ENCODE measurements at places on chromosomes 16 and 17.

GRCh38 chr17:12519956-12520594 lies 145.6 kb upstream of the MYOCD start:
- DNase-seq, result peak; percentile 15

- no peak for DNase-seq
Observed at GRCh38 chr17:77794846-77795245, 163.7 kb upstream of the TNRC6C start.

DNA sequence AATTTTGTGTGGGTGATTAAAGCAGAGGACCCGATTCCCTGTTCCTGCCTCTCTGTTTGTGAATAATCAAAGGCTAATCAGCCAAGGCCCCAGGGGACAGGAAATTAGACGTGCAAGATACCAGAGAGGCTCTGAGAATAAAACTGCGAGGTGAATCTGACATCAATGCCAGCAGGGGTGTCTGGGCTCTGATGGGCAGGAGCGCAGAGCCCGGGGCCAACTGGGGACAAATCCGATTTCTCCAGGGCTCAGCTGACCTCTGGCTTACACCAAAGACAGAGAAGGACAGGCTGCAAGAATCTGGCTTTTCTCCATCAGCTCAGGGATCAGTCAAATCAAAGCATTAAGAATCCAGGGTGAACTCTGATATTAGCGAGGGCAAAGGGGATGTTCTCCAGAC lies 174.3 kb downstream of the XYLT1 start:
- DNase-seq, result no peak

- DNase-seq, result no peak
Observed at GRCh38 chr16:85348911-85349334, 236.7 kb upstream of the CIBAR2 start.

- DNase-seq, result no peak
Observed at GRCh38 chr17:38571833-38572668, 33.7 kb downstream of the SRCIN1 start.

DNA sequence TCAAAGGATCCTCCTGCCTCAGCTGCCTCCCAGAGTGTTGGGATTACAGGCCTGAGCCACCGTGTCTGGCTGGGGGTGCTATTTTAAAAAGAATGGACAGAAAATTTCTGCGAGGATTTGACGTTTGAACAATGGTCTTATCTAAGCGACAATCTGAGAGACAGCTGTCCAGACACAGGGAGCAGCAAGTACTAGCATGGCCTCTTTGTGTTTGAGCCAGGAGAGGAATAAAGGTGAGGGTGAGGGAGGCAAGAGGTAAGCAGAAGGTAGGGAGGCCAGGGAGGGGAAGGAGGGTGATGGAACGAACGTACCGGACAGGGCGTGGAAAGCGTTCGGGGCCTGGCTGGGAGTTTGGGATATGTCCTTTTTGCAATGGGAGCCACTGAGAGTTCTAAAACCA lies 59.2 kb downstream of the PITPNC1 start:
- DNase-seq, result no peak

GRCh38 chr17:48056246-48056745 lies 8.1 kb downstream of the NFE2L1 start:
- DNase-seq, result no peak

GRCh38 chr17:31549121-31549524 lies 157.6 kb downstream of the RAB11FIP4 start:
- DNase-seq, result no peak

DNA sequence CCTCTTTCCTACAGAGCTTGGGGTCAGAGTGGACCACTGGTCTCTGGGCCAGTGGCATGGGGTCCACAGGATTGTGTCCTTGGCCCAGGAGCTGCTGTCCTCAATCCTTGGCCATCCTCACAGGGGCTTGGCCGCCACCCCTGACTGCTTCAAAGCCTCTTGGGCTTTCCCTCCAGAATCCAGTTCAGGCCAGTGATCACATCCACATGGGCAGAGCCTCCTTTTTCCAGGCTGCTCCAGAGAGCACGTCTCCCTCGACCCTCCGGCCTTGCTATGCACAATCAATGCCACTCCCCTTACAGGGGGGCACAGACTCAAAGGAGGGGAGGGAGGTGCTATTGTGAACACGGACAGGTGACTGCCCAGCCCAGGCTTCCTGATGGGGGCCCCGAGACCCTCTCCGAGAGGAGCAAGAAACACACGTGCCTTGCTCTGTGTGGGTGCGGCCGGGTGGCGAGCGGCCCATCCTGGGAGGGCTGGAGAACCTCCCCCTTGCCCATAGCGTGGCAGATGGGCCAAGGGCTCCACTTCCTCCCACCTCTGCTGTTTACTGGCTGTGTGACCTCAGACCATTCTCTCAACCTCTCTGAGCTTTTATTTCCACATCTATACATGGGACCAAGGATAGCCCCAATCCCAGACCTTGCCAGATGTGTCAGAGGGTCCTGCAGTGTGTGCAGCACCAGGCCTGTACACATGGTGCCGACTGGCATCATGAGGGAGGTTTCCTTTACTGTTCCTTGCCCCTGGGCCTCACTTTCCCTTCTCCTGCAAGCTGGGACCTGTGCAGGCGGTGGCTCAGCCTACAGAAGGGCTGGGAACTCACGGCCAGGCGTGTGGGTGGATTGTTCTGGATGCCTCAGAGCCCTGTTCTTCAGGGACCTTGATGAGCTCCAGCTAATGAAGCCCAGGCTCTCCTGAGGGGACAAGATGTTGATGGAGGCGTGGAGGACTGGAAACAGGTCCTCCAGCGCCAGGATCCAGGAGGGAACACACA lies 229.0 kb upstream of the GSE1 start:
- DNase-seq, result no peak

- DNase-seq, result no peak
Observed at GRCh38 chr17:34556384-34556783, 23.0 kb upstream of the TMEM132E start.

GRCh38 chr16:89905511-89906139 lies 13.0 kb upstream of the MC1R start:
- DNase-seq, result no peak

GRCh38 chr17:75228847-75229246 lies 23.4 kb downstream of the NUP85 start:
- DNase-seq, result no peak

DNA sequence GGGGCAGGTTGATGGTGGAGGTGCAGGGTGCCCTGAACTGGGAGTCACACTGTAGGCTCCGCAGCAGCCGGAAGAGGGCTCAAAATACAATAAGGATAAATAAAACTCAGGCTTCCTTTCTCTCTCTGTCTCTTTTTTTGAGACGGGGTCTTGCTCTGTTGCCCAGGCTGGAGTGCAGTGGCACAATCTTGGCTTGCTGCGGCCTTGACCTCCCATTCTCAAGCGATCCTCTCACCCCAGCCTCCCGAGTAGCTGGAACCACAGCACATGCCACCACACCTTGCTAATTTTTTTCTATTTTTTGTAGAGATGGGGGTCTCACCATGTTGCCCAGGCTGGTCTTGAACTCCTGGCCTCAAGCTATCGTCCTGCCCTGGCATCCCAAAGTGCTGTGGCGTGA lies 32.9 kb upstream of the NPTX1 start:
- no peak for DNase-seq

GRCh38 chr16:56812884-56813283 lies 52.1 kb upstream of the SLC12A3 start:
- DNase-seq, result peak; percentile 9

GRCh38 chr17:4537451-4538235 lies 17.5 kb downstream of the MYBBP1A start:
- no peak for DNase-seq

- no peak for DNase-seq
Observed at GRCh38 chr16:11439790-11440656, 94.8 kb downstream of the RMI2 start.

GRCh38 chr17:35498448-35499178 lies 38.9 kb downstream of the SLFN12L start:
- DNase-seq, result no peak

- DNase-seq, result no peak
Observed at GRCh38 chr17:76810956-76811355, 57.2 kb upstream of the MGAT5B start.

- peak; percentile 13 for DNase-seq
Observed at GRCh38 chr17:75442168-75443103, 14.0 kb upstream of the TMEM94 start.

- no peak for DNase-seq
Observed at GRCh38 chr17:45009676-45010467, 41.6 kb downstream of the DCAKD start.

GRCh38 chr16:85554889-85555718 lies 58.0 kb upstream of the GSE1 start:
- DNase-seq, result peak; percentile 47

GRCh38 chr17:53894591-53894990 lies 71.9 kb downstream of the KIF2B start:
- no peak for DNase-seq

- no peak for DNase-seq
Observed at GRCh38 chr16:75837681-75838080, 111.4 kb upstream of the CPHXL start.

DNA sequence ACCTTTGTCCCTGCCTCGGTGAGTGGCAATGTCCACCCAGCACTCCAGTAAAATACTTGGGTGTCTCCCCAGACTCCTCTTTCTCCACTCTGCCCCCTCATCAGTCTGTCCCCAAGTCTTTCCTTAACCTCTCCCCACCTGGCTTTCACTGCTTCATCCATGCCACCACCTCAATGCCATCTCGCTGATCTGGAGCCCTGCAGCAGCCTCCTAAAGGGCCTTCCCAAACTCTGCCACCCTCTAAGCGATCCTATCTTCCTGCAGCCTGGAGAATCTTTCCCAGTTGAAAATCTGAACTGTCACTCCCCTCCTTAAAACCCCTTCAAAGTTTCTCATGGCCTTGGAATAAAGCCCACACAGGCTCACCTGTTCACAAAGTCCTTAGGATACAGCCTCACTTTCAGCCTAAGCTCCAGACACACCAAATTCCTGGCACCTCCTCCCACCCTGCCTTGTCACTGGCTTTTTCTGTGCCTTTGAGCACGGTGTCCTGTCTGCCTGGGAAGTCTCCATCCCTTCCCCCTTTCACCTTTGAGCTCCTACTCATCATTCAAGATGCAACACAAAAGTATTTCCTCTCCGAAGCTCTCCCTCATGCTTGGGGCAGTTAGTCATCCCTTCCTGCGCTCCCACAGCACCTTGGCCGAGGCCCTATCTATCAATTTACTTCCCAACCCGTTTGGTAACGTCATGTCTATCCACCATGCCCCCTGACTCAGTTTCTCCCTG lies 2.8 kb downstream of the WNK4 start:
- DNase-seq, result no peak

All from fibroblast of gingiva (primary cell).